A549 treated with CpdA at 1 μM for 4 hours (cell line): ENCODE measurements at places on chromosomes 4 and X. TPM values are rescaled to one million over a fixed set of nuclear protein-coding genes. Genes with fewer than 3 reads are reported as not detected.

The SLC9A7 gene
- total RNA-seq = 9.7 to 13.3 TPM (median 12.9 TPM) in 5 replicates

The C1QTNF7 gene
- not detected in 5 replicates for total RNA-seq

The PRKG2 gene
- total RNA-seq = 0.70 to 1.2 TPM (median 0.84 TPM) in 5 replicates

The ZNF711 gene
- 0.77 to 1.1 TPM (median 0.96 TPM) in 5 replicates for total RNA-seq

The TMEM154 gene
- total RNA-seq = 0.05 to 0.13 TPM (median 0.09 TPM) in 4 of 5 replicates, not detected in the other

The ENPEP gene
- 0.09 to 0.21 TPM (median 0.12 TPM) in 5 replicates for total RNA-seq
